Temporal lobe (tissue), 4 donors: ENCODE measurements at places on chromosomes 1 and 21. TPM values are rescaled to one million over a fixed set of nuclear protein-coding genes. Genes with fewer than 3 reads are reported as not detected.

RHCE gene
- total RNA-seq = 0.25 TPM

SYF2 gene
- 27.8 TPM for total RNA-seq

GBP4 gene
- total RNA-seq = 1.2 TPM

LRRC7 gene
- 215 TPM for total RNA-seq

CFHR5 gene
- not detected for total RNA-seq

MYOC gene
- 0.25 TPM for total RNA-seq
